ENCODE measurements at places on chromosomes 7 and 10. TPM values are rescaled to one million over a fixed set of nuclear protein-coding genes. Genes with fewer than 3 reads are reported as not detected.

The THNSL1 gene
- total RNA-seq, result 7.7 TPM

The ATRNL1 gene
- 18.4 TPM for total RNA-seq

The GALNT17 gene
- 6.0 TPM for total RNA-seq

The ADCYAP1R1 gene
- 2.6 TPM for total RNA-seq

The OGDHL gene
- total RNA-seq, result 6.0 TPM

The ACTL6B gene
- total RNA-seq, result not detected

The TMEM229A gene
- 0.42 TPM for total RNA-seq

The PLA2G12B gene
- total RNA-seq, result not detected

The CALML3 gene
- total RNA-seq, result not detected

The IFIT2 gene
- total RNA-seq, result 4.0 TPM

The ABCB1 gene
- 17.6 TPM for total RNA-seq

The AZGP1 gene
- total RNA-seq, result 6.2 TPM

The LIPM gene
- total RNA-seq, result not detected

The MUC12 gene
- 2.1 TPM for total RNA-seq

The ANK3 gene
- 86.0 TPM for total RNA-seq
